Osteocyte (in vitro differentiated cells): ENCODE measurements at places on chromosomes 1 and 21. TPM values are rescaled to one million over a fixed set of nuclear protein-coding genes. Genes with fewer than 3 reads are reported as not detected.

Gene CD5L
- not detected in 2 replicates for total RNA-seq

DNA sequence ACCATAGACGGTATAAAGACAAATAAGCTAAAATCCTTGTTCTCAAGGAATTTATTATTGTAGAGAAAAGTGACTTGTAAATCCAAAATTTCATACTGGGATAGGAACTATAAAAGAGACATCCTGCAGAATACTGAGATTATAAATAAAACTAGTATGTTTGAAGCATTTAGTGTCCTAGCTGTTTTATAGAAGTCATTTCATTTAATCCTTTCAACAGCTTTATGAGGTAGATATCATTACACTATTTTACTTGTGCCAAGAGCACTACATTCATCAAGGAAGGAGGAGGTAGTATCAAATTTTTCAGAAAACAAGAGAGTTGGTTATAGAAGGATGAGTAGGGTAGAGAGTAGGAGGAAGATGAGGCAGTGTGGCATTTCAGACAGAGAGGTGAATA lies 119.6 kb downstream of the ATF6 start:
- DNase-seq, result no peak

GRCh38 chr1:204887846-204888245 lies 17.2 kb downstream of the NFASC start:
- DNase-seq, result no peak

DNA sequence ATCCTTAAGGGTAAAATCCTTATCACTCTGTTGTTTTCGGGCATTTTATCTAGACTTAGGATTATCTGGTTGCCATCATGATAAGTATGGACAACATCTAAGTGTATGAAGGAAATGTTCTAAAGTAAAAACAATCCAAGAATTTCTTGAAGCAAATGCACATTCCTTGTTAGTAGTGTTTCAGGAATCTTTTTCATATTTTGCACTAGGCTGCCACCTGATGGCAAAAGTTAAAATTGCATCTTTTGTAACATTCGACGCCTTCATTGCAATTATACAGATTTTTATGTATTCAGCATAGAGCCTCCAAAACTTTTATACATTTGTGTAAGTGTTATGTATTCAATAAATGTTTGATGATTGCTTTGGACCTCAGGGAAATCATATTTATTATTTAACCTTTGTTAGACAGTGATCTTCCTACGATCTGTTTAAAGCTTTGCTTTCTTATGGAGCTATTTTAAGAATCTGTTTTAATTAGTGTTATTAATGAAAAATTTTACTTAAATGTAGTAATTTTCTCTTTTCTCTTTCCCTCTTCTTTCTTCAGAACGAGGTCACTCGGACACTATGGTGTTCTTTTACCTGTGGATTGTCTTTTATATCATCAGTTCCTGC lies 49.4 kb upstream of the KIAA1614 start:
- DNase-seq, result no peak

Gene MEGF6
- 255 and 262 TPM in 2 replicates for total RNA-seq

DNA sequence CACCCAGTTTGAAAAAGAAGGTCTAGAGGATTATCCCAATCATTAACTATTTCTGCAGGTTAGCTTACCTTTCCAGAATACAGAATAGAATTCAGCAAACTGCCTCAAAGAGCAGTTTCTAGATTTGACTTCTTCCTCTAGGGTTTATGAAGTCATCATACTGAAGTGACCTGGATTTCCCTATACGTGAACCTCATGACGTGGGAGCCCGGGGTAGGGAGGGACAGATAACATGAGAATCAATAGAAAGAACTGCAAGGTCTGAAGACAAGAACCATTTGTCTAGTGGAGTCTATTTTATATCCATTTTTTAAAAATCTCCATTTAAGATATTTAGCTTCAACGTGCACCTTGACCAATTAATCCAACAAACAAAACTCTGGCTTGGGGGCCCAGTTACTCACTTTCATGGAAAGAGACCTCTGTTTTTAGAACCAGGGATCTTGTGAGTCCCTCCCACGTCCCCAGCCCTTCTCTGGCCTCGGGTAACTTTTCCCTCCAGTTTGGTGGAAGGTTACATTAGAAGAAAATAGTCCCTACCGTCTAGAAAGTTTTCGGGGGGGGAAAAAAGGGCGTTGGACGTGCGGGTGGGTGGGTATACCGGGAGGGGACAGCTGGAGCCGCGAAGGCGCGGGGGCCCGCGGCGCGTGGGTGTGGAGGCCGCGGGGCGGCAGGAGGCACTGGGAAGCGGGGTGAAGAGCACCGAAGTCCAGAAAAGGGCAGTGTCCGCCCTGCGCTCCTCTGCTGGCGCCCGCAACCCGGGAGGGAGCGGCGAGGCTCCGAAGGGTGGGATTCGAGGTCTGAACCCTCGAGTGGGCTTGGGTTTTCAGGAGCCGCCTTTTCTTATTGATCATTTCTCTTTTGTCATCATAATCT lies 13.8 kb upstream of the POGZ start:
- DNase-seq, result no peak

GRCh38 chr1:100445565-100445964 lies 92.4 kb upstream of the GPR88 start:
- no peak for DNase-seq

- DNase-seq, result no peak
These were observed 157.5 kb upstream of the FGGY start for GRCh38 chr1:59139396-59139795.

DNA sequence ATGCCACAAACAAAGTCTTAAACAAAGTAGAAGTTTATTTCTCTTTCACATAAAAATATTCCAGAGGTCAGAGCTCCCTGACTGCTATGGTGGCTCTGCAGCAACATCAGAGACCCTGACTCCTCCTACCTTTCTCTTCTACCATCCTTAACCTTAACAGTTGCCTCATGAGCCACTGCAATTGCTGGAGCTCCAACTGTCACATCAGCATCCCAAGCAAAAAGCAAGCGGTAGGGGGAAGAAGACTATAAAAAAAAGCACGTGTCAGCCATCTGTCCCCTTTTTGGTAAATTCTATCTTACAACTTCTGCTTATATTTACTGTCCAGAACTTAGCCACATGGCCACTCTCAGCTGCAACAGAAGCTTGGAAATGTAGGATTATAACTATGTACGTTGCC lies 21.8 kb upstream of the H6PD start:
- no peak for DNase-seq

GRCh38 chr1:194076646-194077045 lies 890.2 kb upstream of the B3GALT2 start:
- DNase-seq, result no peak

- no peak for DNase-seq
These were observed 183.0 kb upstream of the HOOK1 start for GRCh38 chr1:59631561-59632255.

Gene TMEM200B
- total RNA-seq, result 19.7 and 22.5 TPM in 2 replicates

Gene GPR157
- total RNA-seq, result 0.76 and 4.1 TPM in 2 replicates

- no peak for DNase-seq
These were observed 111.1 kb downstream of the BRINP2 start for GRCh38 chr1:177281901-177282300.

DNA sequence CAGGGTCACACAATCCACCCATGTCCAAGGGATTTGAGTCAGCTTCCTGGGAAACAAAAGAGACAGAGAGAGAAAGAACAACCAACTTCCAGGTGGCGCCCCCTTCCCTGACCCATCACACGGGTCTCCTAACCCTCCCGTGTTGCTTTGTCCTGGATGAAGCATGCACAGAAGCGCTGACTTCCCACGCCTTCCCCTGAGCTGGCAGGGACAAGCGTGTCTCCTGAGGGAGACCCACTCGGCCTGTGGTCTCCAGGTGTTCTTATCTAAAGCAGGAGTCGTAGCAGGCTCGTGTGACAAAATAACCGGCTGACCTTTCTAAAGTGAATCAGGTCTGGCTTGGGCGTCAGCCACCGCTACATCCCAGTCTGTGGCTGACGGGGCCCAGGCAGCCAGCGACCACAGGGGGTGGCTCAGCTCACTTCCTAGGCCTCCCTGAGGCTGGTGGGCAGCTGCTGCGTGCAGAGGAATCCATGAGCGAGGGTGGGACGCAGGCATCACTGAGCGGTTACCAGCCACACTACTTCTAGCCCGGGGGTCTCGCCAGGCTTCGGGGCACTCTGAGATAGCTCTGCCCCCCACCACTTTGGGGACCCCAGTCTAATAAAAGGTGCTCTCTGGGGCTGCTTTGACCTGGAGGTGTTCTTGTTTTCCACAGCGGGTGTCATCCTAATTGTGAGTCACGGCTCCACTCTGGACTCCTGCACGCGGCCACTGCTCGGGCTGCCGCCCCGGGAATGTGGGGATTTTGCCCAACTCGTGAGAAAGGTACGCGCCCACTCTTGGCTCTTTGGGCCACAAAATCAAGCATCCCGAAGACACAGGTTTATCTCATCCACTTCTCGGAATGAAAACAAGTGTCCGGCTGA lies 40.4 kb downstream of the UBASH3A start:
- DNase-seq, result no peak

Gene OR2T29
- total RNA-seq, result not detected in 2 replicates

Gene C8B
- total RNA-seq, result not detected in 2 replicates

Gene AMPD1
- not detected in 2 replicates for total RNA-seq

Gene SKI
- 131 and 132 TPM in 2 replicates for total RNA-seq

GRCh38 chr1:155226910-155227260 lies 18.4 kb downstream of the MTX1 start:
- no peak for DNase-seq

DNA sequence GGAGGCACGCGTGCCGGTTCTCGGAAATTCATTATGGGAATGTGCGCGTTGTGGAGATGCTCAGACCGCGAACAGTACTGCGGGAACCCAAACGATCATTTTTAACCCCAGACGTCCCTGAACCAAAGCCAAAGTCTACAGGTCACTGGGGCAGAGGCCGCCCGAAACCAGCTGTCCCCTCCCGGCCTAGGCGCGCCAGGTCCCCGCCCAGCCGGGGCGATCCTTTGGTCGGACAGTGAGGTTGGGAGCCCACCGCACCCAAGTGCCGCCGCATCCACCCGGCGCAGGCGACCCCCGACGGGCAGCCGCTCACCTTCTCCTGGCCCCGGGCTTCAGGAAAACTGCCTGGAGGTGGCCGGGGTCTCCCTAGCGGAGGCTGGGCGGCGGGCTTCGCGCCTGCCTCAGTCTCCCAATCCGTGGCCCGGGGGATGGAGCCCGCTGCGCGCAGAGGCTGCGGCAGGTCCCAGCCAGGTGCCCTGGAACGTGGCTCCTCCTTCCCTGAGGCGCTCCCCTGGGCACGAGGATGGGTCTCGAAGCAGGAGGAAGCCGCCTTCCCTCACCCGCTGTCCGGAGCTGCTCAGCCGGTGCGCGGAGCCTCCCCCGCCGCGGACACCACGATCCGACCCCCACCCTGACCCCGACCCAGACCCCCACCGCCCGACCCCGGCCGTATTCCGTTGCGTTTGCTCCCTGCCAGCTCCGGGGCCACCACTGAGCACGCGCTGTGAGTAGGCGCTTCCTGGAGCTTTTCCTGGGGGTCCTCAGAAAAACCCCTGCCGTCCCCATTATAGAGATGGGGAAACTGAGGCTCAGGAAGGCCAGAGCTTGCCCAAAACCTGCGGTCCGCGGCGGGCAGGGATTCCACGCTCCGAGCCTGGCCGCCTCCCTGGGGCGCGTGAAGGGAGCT lies 8.1 kb upstream of the SLX9 start:
- no peak for DNase-seq

- no peak for DNase-seq
These were observed 457.7 kb upstream of the RUNX1 start for GRCh38 chr21:35506771-35507170.

Gene LCE2B
- not detected in 2 replicates for total RNA-seq

DNA sequence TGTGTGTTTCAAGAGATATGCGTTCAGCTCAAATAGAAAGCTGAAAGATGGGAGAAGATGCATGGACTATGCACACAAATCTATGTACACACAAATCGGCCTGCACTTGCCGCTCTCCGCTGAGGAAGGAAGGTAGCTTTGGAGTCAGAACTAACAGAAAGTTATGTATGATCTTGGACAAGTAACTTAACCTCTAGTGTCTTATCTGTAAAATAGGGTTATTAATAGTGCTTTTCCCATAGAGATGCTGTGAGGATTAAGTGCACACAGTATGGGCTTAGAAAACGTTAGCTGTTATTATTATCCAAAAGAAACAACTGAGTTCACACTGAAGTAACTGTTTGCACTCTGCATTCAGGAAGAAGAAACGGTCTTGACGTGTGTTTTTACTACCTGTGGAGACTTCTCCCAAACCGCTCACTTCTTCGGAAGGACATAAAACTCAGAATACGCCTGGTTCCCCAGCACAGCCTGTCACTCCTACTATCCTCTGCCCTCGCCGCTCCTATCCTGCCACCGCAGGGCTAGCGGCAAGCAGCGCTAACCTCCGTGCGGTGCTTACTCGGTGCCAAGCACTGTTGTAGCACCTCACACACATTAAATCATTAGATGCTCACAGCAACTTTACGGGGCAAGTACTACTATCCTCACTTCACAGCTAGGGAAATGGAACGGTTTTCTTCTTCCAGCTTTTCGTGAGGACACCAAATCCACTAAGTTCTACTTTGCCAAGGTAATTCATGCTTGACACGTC lies 1.3 kb downstream of the TGFBR3 start:
- no peak for DNase-seq

DNA sequence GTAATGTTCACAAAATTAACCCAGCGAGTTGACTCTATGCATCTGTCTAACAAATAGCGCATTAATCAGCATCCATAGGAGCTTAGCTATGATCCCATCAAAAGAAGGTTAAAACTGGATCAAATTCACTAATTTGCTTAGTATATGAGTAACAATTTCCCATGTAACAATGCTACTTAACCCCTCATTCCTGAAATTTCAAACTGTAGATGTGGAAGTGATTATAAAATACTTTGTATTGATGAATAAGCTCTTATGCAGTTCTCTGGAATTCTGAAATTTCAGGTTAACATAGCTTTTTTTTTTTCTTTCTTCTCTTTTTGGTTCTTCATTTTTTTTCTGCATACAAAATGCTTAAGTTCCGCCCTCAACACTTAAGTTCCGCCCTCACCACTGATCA lies 1272.7 kb downstream of the KCNT2 start:
- DNase-seq, result no peak

DNA sequence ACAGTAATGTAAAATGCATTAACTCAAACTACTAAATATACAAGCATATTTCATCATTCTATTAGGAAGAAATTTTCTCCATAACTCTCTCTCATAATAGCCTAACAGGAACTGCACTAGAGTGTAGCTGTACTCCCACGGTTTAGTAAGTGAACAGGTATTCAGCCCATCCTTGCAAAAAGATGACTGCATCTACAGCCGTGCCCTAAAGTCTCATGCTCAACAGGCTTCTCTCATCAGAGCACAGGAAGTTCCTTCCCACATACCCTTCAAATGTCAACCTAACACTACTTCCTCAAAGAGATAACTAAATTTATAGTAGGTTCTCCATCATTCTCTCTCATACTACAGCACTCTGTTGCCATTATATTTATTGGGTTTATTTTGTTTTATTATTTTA lies 251.6 kb downstream of the AKT3 start:
- DNase-seq, result no peak

GRCh38 chr1:66546047-66546810 lies 12.3 kb downstream of the SGIP1 start:
- DNase-seq, result no peak

Gene ZNF678
- 6.8 and 6.9 TPM in 2 replicates for total RNA-seq

Gene KRTAP19-5
- not detected in 2 replicates for total RNA-seq
